ENCODE measurements at places on chromosomes 6 and 20. TPM values are rescaled to one million over a fixed set of nuclear protein-coding genes. Genes with fewer than 3 reads are reported as not detected.
A peak's percentile ranks its signal among the peaks of the same experiment; 100 is the strongest.

DNA sequence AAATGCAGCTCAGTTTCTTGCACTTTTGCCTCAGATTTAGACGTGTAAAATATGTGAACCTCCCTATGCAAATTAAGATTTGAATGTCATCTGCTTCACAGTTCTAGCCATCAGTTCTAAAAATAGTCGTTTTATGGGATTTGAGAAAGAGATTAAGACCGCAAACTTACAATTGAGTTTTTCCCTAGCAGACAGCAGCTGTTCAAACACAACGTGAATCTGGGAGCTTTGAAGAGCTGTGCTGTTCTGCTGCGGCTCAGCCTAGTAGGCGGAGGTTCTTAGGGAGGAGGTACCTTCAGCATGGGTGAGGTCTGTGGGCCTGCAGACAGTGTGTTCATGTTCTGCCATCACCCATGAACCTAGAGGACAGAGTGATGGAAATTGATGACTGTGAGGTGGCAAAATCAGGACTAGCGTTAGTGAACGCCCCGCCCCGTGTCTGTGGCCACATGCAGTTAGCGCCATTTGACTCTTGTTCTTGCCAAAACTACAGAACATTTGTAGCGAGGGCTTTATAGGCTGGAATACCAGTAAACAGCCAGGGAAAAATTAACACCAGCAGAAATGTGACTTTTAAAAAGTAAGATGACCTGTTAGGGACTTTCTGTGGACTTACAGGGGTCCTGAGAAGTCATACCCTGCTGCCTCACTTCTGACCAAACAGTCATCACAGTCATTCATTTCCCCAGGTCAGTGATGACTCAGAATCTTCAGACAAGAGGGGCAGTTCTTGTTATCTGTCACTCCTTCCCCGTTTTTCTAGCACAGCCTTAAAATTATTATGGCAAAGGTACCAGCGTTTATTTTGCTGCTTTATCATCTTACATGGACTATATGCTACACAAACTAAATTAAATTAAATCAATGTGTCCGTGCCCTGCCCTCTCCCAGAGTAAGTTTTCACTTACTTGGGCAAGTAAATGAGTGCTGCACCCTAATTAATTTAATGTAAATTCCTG lies 84.3 kb upstream of the TMEM181 start:
- no peaks in the 10 kb centered on the region for H3K4me1 ChIP-seq
- no peaks in the 10 kb centered on the region for H3K27me3 ChIP-seq
- H3K36me3 ChIP-seq, result no peaks in the 10 kb centered on the region
- H3K4me3 ChIP-seq, result no peak overlapping the region
- no peak for DNase-seq
- H3K27ac ChIP-seq, result no peak overlapping the region

GRCh38 chr6:170130771-170131241 lies 160.1 kb downstream of the DLL1 start:
- H3K4me1 ChIP-seq, result peaks cover 10% of the 10 kb centered on the region
- H3K27me3 ChIP-seq, result no peaks in the 10 kb centered on the region

- H3K27ac ChIP-seq, result no peak overlapping the region
- H3K4me1 ChIP-seq, result no peaks in the 10 kb centered on the region
Observed at GRCh38 chr6:65557224-65557623, 149.8 kb downstream of the EYS start.

- H3K36me3 ChIP-seq, result no peaks in the 10 kb centered on the region
- no peak for DNase-seq
- H3K27ac ChIP-seq, result no peak overlapping the region
Observed at GRCh38 chr6:125477844-125478243, 176.1 kb upstream of the HDDC2 start.

- H3K27me3 ChIP-seq, result no peaks in the 10 kb centered on the region
- no peak overlapping the region for H3K4me3 ChIP-seq
- no peak for DNase-seq
- no peak overlapping the region for H3K27ac ChIP-seq
- no peaks in the 10 kb centered on the region for H3K4me1 ChIP-seq
Observed at GRCh38 chr6:16187176-16187575, 51.2 kb upstream of the GMPR start.

Gene CRISP2
- total RNA-seq, result not detected

GRCh38 chr6:74145931-74146330 lies 449.9 kb downstream of the CD109 start:
- H3K36me3 ChIP-seq, result no peaks in the 10 kb centered on the region
- H3K4me1 ChIP-seq, result no peaks in the 10 kb centered on the region
- no peak overlapping the region for H3K27ac ChIP-seq

DNA sequence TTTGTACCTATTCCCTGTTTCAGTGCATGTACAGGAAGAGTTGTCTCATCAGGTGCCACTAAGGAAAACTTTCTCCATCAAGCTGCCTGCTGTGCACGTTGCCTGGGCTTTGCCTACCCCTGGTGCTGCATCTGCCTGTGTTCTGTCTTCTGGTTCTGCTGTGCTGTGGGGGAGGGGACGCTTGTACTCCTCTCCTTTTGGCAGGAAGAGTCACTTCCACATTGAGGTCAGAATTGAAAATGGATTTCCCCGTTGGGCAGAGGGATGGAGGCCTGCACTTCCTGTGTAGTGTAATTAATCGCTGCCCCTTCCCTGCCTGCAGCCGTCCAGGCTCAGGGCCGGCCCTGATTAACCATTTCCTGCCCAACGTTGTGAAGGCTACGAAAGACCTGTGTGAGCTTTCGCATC lies 153.3 kb downstream of the SCML4 start:
- peak; percentile 63 for DNase-seq
- no peaks in the 10 kb centered on the region for H3K27me3 ChIP-seq
- no peaks in the 10 kb centered on the region for H3K4me1 ChIP-seq
- H3K4me3 ChIP-seq, result no peak overlapping the region

GRCh38 chr6:55450005-55450404 lies 122.7 kb downstream of the GFRAL start:
- no peaks in the 10 kb centered on the region for H3K4me1 ChIP-seq
- no peaks in the 10 kb centered on the region for H3K27me3 ChIP-seq
- H3K4me3 ChIP-seq, result no peak overlapping the region
- no peaks in the 10 kb centered on the region for H3K36me3 ChIP-seq
- H3K27ac ChIP-seq, result no peak overlapping the region

DNA sequence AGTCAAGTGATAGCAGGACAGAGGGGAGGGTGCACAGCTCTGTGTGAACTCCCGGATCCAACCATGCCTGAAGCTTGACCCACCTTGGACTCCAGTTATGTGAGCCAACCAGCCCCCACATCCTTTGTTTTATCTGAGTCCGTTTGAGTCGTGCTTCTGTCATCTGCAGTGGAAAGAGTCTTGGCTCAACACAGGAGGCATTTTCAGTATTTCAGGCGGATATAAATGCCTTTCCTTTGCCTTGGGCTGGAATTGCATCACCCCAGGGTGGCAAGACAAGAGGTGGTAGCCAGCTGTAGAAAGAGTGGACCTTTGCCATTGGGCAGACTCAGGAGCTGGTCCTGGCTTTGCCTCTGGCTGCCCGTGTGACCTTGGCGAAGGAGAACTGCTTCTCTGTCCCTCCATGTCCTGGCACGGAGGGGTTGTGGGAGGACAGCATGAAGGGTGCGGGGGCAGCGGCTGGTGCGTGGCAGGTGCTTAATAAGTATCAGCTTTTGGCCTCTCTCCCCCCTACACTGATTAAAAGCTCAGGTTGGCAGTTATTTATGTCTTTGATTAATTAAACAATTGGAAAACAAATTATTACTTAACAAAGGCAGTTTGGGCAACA lies 42.6 kb upstream of the APCDD1L start:
- no peak overlapping the region for H3K4me3 ChIP-seq
- no peaks in the 10 kb centered on the region for H3K27me3 ChIP-seq
- no peak overlapping the region for H3K27ac ChIP-seq
- no peaks in the 10 kb centered on the region for H3K36me3 ChIP-seq
- DNase-seq, result no peak

Gene LPA
- 222 TPM for total RNA-seq

- H3K27me3 ChIP-seq, result no peaks in the 10 kb centered on the region
- H3K27ac ChIP-seq, result no peak overlapping the region
- H3K36me3 ChIP-seq, result no peaks in the 10 kb centered on the region
- DNase-seq, result no peak
Observed at GRCh38 chr6:53311586-53311935, 37.2 kb downstream of the ELOVL5 start.

All from right lobe of liver (tissue), 6 donors.